ENCODE measurements at places on chromosomes 4 and X.

GRCh38 chr4:82694046-82694445 is 104.5 kb downstream of the SCD5 start:
- no peak for DNase-seq

DNA sequence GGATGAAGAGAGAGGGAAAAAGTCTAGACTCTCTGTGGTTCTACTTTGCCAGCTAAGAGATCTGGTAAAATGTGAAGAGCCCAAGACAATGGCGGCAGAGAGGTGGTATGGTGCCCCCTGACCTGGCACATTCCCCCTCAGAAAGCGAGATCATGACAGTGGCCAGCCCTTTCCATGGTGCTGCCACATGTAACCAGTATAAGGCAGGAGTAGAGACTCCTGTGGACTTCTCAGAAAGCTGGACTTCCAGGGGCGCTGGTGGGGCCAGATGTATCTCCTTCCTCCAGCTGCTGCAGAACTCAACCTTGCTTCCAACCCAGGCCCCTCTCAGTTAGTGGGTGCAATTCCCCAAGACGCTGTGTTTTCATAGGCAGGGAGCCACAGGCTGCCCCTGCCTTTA is 9.6 kb downstream of the CTAG1A start:
- DNase-seq: no peak

DNA sequence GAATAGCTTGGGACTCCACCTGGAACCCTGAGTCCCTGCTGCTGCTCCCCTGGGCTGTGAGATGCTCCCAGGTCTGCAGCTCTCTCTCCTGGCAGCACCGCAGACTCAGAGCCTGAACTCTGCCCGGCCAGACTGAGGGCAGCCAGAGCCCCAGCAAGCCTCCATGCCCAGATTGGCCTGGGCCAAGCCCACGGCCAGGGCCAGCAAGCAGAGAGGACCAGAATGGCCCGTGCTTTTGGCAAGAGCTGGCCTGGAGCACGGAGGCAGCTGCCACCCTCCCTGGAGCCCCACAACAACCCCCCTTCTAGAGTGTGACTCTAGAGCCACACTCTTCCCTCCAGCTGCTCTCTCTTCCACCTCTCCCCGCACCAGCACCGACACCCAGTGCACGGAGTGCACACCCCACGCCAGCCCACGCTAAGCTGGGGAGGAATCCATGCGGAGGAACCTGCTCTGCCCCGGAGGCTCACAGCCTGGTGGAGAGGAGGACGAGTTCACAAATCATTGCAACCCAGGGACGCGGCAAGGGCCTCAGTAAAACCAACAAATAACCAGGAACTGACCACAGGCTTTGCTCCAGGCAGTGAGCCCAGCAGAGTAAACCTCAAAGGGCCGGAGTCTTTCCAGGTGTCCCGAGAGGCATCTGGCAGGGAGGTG is 110.3 kb downstream of the HMX1 start:
- DNase-seq: peak; percentile 9

GRCh38 chr4:6221301-6221850 is 21.0 kb upstream of the JAKMIP1 start:
- DNase-seq: peak; percentile 6

GRCh38 chr4:4849524-4850193 is 9.8 kb upstream of the MSX1 start:
- DNase-seq: no peak

DNA sequence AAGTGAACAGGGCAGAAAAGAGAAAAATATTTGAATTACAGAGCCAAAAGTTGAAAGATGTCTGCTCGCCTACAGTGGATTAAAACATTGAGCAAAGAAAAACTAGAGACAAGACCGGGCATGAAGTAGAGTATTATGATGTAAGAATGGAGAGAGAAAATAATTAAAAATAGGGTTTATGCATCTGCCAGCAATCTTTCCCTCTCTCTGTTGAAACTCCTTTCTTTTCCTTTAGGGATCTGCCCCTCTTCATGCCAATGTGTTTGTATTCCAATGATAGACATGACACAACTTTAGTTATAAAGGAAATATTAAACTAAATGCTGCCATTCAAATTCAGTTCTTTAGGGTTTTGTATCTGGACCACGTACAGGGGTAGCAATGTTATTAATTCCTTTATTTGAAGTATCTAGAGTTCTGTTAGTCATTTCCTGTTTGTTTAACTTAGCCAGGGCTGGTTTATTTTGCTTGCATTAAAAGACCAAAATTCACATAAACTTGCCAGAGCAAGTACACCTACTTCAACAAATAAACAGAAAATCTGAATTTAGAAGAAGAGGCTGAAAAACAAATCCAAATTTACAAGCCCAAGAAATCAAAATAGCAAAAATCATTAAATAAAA is 202.6 kb downstream of the SPOCK3 start:
- DNase-seq: no peak

DNA sequence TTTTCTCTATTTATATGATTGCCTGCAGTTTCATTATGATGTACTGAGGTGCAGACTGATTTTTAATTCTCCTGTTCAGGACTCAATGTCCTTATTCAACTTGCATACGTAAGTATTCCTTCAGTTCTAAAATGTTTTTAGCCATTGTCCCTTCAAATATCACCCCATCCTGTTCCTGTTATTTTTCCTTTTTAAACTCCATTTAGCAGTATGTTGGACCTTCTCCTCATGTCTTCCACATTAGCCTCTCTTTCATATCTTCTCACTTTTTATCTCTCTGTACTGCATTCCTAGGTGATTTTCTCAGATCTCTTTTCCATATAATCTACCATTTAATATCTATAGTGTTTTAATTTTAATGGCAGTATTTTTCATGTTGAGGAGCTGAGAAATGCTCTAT is 317.7 kb downstream of the NR3C2 start:
- no peak for DNase-seq

DNA sequence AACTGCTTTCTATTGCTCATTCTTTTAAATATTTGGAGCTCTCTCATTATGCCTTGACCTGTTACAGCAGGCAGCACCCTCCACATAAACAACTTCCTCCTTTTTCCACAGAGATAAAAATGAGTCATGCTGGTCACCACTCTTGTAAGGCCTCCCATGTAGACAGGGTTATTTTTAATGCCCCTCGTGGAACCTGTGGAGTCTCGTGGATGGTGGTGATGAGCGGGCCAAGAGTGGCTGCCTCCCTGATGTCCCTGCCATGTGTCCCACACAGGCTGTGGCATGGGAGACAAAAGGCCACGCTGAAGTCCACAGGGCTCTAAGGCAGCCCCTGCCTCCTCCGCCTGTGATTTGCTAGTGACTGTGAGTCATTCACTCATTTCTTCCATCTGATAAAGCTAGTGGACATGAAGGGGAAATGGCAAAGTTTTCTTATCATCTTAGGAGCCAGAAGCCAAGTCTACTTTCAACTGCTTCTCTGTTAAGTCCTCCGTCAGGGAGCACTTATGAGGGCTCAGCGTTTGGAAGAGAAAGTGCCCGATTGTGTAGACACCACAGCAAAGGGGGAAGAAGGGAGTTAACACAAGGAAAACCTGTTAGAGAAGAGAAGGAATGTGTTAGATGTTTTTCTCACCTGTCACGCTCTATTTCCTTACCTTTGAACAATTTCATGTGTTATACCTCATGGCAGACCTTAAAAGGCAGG is 121.6 kb upstream of the FAT1 start:
- DNase-seq: peak; percentile 34

- peak; percentile 51 for DNase-seq
Measured at GRCh38 chr4:930028-930551, 2.0 kb downstream of the GAK start.

GRCh38 chr4:113509851-113510250 is 251.7 kb downstream of the CAMK2D start:
- DNase-seq: no peak

Measured in left colon (tissue), 2 donors.